ENCODE measurements at places on chromosomes 1 and 21. TPM values are rescaled to one million over a fixed set of nuclear protein-coding genes. Genes with fewer than 3 reads are reported as not detected.

DNA sequence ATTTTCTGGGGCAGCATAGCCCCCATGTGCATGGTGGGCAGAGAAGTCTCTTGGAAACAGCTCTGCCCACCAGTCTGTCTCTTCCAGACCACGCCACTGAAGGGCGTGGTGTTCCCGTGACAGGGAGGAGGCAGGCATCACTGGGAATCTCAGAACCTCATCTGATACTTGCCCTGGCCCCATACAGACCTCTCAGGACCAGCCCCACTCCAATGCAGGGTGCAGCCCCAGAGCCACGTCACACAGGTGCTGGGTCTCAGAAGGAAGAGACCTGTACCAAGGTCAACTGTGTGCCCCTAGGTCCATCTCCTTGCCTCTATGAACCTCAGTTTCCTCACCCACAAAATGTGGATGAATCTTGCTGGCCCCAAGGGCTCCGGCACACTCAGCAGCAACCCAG is 7.3 kb downstream of the RAP1GAP start:
- no peak for DNase-seq

GRCh38 chr1:30685796-30686165 is 37.6 kb downstream of the MATN1 start:
- DNase-seq = no peak

- DNase-seq = no peak
Measured at GRCh38 chr1:193234530-193234929, 48.1 kb upstream of the B3GALT2 start.

- DNase-seq = no peak
Measured at GRCh38 chr1:44947063-44947773, 39.2 kb downstream of the EIF2B3 start.

The GJA9 gene
- not detected for total RNA-seq

DNA sequence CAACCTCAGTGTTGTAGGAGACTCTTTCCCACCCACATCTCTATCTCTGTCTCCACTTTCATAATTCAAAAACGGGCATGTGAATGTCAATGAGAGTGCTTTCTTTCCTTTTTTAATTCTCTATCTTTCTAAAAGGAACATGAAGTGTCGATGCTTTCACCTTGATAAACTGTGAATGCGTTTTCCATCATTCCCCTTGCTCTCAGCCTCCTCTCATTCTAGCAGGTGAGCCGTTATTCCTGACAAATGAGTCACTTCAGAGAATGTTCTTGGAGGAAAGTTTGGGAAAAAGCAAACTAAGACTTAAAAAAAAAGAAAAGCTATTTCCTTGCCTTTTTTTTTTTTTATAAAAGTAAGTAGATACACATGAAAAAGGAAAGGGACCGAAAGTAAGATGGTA is 226.0 kb upstream of the C1orf87 start:
- DNase-seq = no peak

The IPO13 gene
- 140 TPM for total RNA-seq

Data from psoas muscle (tissue), 8 donors.